DMS153 (cell line): ENCODE measurements at places on chromosomes 2 and 18.

DNA sequence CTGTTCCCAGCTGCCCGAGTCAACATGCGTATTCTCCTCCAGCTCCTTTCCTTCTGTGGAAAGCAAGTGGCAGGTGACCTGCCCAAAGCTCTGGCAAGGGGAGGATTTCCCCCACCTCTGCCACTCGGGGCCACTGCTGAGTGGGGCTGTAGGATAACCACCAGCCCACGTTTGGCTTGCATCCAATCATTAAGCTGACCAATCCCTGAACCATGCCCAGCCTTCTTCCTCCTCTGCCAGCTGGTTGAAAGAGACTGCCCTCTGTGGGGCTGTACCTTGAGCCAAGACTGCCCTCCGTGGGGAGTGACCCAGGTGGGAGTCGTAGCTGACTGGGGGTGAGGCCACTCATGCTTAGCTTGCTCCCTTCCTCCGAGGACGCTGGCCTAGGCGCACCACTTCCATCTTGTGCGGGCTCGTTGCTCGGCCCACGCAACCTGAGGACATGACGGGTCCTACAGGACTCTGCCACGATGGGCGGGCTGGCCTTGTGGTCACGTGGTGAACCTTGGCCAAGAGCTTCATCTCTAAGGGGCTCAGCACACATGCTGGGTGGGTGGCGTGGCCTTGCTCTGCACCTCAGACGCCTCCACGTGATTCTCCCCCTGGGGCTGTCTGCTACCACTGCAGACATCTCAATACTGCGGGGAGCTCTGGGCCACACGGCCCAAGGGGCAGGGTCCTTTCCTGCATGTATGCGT lies 112.1 kb downstream of the NDUFA10 start:
- no peak for DNase-seq

GRCh38 chr2:189581354-189582139 lies 961 bp upstream of the SLC40A1 start:
- DNase-seq = no peak

DNA sequence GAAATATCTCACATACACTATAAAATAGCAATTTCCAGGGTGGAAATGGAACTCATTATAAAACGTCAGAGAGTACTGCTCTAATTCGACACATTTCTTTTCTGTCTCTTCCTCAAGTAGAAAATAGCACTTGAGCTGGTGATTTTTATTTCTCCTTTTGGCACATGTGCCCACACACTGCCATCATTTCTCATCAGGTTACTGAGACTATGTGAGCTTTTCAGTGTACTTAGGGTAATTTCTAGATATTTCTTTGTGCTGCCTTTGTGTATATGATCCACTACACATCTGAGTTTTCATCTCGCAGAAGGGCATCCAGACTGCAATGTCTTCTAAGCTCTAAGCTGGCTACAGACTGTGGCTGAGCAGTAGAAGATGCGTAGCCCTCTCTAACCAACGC lies 62.1 kb upstream of the PGAP1 start:
- peak; percentile 8 for DNase-seq

DNA sequence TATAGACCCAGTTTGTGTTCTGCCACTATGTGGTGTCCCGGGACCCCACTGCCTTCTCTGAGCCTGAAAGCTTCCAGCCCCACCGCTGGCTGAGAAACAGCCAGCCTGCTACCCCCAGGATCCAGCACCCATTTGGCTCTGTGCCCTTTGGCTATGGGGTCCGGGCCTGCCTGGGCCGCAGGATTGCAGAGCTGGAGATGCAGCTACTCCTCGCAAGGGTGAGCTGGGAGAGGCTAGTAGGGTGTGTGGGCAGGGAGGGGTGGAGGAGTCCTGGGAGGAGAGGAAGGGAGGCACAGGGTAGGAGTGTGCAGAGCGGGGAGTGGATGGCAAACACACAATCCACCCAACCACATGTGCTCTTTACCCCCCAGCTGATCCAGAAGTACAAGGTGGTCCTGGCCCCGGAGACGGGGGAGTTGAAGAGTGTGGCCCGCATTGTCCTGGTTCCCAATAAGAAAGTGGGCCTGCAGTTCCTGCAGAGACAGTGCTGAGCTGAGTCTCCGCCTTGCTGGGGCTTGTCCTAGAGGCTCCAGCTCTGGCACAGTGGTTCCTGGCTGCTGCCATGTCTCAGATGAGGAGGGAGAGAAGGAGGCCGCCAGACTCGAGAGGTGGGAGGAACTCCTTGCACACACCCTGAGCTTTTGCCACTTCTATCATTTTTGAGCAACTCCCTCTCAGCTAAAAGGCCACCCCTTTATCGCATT lies 16.9 kb downstream of the PRKAG3 start:
- DNase-seq = no peak

DNA sequence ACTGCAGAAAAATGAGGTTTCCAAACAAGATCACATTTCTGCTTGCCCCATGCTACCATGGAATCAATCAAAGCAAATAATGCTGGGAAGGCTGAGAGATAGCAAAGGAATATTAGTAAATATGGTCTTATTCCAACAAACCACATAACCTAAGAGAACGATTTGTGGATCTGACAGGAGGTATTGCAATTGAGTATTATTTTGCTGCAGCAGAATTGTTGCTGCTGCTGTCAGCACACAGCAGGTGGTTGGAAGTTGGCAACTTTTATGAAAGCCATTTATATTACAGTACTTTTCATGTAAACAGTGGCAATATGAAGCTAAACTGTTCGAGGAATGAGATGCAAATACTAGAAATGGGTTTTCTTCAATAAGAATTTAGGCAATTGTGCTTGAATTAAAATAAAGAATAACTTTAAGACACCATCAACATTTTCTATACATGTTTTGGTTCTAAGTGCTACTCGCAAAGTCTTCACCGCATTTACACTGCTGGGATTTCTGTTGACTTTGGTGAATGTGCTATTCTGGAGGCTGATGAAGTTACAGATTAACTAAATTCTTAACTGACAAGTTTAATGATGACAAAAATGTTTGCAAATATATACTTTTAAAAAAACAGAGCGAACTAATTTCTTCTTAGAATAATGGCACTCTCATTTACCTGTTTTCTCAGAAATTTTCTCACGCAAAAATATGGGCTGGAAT lies 1285.7 kb downstream of the CNTNAP5 start:
- no peak for DNase-seq

DNA sequence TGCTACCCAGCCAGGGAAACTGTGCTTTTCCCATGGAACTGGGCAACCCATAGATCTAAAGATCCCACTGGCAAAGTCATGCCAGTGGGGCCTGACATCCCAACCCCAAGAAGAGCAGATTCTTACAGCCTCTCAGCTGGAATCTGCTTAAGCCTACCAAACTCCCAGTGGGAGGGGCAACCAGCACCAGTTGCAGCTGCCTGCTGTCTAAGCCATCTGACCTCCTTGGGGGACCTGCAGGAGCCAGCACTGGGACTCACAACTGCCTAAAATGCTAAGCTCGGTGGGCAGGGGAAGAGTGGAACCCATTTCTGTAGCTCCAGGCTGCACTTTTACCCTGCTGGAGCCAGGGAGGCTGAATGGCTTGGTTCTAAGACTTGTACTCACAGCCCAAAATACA lies 770.7 kb upstream of the SLC8A1 start:
- DNase-seq = no peak

DNA sequence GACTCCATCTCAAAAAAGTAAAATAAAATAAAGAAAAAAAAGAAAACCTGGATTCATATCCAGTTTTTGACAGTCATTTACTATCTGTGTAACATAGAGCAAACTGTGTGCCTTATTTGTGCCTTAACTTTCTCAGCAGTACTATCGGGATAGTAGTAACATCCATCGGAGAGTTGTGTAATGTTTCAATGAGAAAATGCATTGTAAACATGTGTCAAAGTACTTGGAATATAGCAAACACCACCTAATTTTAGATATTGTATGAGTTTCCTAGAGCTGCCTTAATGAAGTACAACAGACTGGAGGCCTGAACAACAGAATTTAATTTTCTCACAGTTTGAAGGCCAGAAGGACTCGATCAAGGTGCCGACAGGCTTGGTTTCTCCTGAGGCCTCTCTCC lies 81.3 kb upstream of the CDC42EP3 start:
- no peak for DNase-seq

DNA sequence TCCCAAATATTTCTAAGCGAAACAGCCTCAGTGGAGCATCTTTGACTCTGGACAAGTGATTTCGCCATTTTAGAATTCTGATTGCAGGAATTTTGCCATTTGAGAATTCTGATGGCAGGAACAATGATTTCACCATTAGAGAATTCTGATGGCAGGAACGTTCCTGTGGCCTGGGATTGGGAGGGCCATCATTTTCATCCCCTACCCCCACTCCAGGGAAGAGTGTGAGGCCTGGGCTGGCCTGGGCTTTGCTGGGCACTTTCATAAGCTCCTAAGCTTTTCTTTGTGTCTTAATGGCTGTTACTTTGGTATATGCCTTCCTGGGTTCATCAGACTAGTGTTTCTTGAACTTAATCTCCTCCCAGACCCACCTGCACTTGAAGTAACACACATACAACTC lies 129.3 kb upstream of the EPAS1 start:
- no peak for DNase-seq

- no peak for DNase-seq
These were observed 202.9 kb downstream of the CCDC85A start for GRCh38 chr2:56386657-56387056.
